NCI-H526 (cell line): ENCODE measurements at places on chromosomes 16 and 17.
A peak's percentile ranks its signal among the peaks of the same experiment; 100 is the strongest.

DNA sequence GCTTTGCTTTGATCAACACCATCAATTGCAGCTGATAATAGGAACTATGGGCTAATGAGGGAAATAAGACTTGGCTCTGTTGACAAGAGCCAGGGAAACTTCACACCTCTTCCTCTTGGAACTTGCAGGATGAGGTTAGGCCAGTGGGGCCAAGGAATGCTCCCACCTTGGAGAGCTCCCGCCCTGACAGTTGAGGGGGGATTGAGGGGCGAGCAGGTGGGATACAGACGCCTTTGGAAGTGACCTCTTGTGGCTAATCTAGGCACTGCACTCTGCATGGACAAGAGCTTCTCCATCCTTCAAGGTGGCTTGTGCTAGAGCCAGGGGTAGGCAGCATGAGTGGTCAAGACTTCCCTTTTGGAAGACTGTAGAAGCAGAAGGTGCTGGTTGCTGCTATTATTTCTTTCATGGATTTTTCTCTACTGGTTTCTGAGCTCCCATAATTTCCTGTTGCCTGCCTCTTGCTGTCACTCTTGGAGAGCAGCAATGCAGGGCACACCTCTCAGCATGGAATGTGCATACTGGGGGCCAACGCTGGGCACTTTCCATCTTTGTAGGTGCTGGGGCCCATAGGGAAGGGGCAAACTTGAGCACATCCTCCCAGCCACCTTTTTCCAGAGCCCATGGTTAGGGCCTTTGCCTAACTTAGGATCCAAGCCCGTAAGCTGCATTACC, 2.3 kb upstream of the PHF12 start:
- peak; percentile 53 for DNase-seq

DNA sequence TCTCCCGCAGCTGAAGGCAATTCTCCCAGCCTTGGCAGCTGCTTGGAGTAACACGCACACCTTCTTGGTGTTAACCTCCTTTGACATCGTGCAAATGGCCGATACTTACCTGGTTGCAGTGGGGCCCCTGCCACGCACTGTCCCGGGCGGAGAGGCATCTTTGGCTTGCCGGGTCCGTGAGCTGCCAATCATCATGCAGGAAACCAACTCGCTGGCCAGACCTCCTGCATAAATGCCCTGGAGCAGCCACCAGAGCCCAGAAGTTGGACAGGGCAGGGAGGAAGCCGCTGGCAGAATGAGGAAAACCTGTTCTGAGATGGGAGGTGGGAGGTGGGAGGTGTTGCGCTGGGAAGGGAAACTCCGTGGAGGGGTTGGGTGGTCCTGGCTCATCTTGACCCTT, 41.7 kb upstream of the CREBBP start:
- DNase-seq, result no peak

DNA sequence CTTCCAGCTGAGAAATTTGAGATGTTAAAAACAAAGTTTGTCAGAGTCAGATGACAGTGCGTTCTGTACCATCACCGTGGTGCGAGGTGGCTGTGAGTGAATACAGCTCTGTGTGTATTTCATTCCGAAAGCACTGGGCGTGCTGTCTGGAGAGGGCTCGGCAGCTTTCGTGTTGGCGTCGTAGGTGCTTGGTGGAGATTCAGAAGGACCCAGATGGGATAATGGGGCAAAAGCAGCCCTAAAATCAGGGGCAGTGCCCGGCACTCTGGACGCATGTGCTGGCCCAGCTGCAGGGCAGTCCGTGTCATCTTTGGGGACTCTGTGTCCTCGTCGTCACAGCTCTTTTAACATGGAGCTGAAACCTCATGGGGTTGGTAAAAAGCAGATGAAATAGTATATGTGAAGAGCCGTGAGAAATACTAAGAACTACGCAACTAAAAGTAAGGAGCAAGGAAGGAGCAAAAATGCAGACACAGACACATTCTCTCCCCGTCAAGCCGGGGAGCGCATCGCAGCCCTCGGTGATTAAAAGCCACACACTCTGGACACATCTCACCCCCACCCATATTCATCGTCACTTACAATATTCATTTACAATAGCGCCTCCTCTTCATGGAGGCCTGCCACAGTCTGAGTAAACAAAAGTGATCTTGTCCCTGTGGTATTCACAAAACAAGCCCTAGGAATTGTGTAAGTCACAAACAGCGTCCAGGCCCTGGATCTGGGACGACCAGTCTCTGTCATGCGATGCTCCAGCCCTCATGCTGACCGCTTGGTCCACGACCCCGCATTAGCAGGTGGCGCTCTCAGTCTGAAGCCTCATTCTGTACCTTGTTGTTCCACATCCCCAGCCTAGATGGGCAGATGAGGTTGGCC, 206.7 kb downstream of the RPTOR start:
- DNase-seq, result no peak

DNA sequence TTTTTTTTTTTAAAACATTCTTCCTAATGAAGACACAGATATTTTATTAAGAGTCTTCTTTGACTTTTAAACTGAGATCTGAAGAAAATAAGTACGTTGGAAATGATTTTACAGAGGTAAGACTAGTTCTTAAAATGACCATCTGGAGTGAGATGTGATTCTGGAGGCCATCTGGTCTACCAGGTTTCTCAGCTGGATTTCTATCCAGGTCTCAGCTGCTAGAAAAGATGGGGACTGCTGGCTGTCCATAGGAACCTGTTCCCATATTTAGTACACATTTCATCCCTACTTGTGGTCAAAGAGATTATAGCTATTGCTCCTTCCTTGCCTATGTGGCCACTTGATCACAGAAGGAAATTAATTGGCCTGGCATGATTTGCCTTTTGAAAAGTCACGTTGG, 12.2 kb downstream of the PMFBP1 start:
- DNase-seq, result no peak

DNA sequence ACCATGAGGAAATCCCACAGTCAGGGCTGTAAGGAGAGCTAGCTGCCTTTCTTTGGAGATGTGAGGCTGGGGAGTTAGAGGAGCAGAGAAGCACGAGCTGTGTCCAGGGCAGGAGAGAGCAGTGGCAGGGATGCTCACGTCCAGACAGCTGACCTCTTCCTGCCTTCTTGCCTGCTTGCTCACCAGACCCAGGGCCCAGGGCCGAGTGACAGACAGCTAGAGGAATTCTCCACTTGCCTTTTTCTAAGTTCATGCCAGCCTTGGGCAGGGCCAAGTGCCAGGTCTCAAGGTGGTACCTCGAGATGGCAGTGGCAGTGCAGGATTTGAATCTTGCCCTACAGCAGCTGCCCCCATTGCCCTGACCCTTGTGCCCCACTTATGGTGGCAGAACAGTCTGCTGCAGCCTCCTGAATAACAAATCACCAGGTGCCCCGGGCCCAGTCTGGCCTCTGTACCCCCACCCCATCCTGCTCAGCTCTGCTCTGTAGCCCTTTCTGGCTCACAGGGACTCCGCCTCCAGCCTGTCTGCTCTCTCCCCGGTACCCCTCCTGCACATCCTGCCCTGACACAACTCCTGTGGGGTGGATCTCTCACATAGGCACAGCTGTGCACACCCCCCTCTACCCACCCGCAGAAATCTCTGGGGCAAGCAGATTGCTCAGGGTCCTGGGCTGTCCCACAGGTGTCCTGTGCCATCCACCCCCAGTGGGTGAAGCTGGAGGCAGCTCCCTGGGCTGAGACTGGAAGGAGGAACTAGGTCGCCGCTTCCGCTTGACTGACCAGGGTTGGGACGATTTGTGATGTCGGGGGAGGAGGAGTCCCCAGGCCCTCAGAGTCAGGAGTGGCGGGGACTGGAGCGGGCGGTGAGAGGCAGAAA, 25.9 kb downstream of the GRIN2C start:
- no peak for DNase-seq

GRCh38 chr17:79298799-79299198, 224.2 kb downstream of the ENGASE start:
- DNase-seq, result no peak

GRCh38 chr17:77208217-77208808, 67.5 kb downstream of the SEC14L1 start:
- no peak for DNase-seq

- DNase-seq, result no peak
These were observed 12.2 kb upstream of the CBFA2T3 start for GRCh38 chr16:88988980-88989811.

GRCh38 chr17:36937959-36938565, 787 bp downstream of the LHX1 start:
- DNase-seq, result peak; percentile 47

- DNase-seq, result no peak
These were observed 21.3 kb downstream of the DNAH17 start for GRCh38 chr17:78555746-78556401.

GRCh38 chr16:12083631-12084030, 107.1 kb downstream of the SNX29 start:
- no peak for DNase-seq

DNA sequence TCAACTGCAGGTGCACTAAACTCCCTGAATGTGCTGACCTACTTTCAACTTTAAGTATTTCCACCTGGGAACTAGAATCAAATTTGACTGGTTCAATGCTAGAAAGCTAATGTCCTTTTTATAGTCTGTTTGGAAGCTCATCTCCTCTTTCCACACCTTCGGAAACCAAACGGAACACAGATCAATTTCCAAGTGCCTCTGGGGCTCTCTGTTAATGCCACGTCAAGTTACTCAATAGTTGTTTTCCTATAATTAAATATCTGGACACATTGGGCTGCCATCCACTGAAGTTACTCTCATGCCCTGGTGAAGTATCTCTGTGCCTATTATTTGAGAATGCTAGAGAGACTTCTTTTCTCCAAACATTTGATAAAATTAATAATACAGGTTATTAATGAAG, 29.7 kb downstream of the ABAT start:
- DNase-seq, result no peak

- DNase-seq, result no peak
These were observed 23.2 kb downstream of the MNT start for GRCh38 chr17:2377659-2378058.

GRCh38 chr17:55458978-55459377, 37.3 kb upstream of the MMD start:
- no peak for DNase-seq

DNA sequence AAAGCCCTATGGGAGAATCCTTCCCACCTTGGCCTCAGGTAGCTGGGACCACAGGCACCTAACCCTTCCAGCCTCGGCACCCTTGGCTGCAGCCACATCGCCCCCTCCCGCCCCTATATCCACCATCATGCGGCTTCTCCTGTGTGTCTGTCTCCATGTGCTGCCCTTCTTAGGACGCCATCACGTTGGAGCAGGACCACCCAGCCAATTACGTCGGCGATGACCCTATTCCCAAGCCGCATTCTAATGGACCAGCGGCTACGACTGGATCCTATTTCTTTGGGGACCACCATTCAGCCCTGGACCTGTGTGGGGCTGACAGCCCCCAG, 3.3 kb upstream of the CCDC57 start:
- DNase-seq, result no peak

DNA sequence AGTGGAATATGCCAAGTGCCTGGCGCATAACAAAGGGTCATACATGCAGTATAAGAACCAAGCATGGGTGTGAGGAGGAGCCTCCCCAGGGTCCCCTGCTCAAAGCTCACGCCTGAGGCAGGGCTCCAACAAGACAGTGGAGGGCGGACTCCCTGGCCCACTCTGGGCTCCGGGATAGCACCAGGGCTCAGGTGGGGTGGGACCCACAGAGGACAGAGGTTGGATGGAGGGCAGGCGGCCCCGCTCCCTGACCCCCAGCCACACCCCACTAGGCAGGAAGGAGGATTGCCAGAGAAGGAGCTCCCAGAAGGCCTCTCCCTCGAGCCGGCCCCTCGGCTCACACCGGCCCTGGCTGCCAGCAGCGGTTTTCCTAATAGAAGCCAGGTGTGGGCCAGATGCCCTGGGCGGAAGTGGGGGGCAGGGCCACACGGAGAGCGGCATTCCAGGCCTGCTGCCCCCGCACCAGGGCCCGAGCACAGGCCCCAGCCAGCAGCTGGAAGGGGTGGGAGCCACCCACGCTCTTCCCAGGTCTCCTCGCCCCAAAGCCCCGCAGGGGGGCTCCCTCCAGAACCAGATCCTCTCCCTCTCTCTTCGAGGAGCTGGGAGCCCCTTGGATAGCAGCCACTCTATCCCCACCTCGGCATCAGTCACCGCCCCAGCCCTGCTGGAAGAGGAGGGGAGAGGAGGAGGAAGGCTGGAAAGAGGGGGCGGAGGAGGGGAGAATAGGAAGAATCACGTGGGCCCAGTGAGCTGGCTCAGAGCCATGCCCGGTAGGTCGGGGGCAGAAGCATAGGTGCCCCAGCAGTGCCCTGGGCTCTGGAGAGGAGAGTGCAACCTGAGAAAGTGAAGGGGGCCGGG, 21.0 kb downstream of the VASN start:
- DNase-seq, result no peak

- DNase-seq, result no peak
These were observed 280.2 kb upstream of the TOM1L1 start for GRCh38 chr17:54620399-54620978.

DNA sequence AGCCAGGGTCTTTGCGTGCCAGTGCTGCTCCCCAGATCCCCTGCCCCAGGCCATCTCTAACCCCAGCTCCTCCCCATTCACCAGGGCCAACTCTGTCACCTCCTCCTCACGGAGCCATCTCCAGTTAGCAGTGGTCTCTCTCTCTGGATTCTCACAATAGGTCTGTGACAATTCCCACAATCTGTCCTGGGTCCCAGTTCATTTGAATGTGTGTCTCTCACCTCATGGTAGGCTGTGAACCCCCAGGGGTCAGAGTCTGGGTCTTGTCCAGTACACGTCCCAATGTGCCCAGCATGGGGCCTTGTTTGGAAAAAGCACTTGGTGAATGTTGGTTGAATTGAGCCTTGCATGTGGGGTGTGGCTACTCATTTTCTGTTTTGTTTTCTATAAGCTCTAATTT, 205.3 kb downstream of the PHKB start:
- no peak for DNase-seq

DNA sequence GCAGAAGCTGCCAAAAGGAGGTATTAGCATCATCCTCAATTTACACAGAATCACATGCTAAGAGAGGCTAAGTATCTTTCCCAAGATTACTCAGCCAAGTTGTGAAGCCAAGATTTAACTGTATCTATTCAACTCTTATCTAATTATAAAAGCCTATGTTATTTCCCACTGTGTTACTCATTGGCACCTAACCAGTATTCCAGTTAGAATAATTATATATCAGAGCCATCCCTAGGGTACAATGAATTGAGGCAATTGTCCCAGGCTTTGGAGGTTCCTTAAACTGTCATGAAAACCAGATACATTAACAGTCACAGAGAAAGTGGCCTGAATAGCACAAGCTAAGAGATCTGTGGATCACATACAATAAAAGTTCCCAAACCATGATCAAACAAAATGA, 10.9 kb upstream of the AMFR start:
- DNase-seq, result no peak
